Ascending aorta (tissue), 2 donors: ENCODE measurements at places on chromosomes 16 and 17.

GRCh38 chr17:78132084-78132676 lies 1.6 kb downstream of the TMC8 start:
- no peak for DNase-seq

GRCh38 chr17:61230972-61231820 lies 168.4 kb upstream of the TBX2 start:
- no peak for DNase-seq

DNA sequence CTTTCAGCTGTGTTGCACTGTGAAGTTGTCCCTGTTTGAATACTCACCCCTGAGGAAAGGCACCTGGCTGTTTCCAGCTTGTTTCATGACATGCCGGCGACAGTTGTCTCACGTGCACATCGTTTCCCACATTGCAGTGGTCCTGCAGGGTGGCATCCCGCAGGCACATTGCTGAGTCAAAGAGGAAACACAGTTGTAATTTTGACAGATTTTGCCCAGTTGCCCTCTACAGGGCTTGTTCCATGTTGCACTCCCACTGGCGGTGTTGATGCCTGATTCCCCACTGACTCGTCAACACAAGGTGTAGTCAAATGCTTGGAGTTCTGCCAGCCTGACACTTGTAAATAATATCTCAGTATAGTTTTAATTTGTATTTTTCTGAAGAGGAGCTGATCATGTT lies 23.8 kb downstream of the EPN2 start:
- no peak for DNase-seq

DNA sequence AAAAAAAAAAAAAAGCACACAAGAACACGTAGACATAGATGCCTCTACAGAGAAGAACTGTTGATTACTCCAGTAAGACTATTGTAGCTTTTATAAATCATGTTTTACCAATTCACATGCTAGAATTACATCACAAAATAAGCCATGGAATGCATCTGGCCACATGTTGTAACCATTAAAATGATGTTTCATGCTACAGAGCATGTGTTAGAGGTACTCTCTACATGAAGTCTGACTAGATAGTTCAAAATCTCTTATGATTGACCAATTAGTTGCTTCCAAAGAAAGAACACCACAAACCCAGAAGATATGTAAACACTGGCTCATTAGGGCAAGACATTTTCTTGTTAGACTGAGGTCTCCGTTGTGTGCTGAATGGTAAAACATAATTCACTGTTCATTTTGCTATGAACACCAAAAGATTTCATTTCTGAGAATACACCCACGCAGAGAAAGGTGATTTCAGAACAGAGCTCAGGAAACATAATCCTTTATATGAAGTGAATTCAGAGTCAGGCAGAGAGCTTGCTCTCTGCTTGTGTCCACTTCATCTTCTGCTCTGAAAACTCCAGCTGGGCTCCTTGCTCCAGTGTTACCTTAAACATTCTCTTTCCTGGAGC lies 411.4 kb upstream of the SOX9 start:
- no peak for DNase-seq

- DNase-seq: no peak
Observed at GRCh38 chr17:31629696-31630470, 229.2 kb downstream of the COPRS start.
